ENCODE measurements at places on chromosomes 7 and 10.

DNA sequence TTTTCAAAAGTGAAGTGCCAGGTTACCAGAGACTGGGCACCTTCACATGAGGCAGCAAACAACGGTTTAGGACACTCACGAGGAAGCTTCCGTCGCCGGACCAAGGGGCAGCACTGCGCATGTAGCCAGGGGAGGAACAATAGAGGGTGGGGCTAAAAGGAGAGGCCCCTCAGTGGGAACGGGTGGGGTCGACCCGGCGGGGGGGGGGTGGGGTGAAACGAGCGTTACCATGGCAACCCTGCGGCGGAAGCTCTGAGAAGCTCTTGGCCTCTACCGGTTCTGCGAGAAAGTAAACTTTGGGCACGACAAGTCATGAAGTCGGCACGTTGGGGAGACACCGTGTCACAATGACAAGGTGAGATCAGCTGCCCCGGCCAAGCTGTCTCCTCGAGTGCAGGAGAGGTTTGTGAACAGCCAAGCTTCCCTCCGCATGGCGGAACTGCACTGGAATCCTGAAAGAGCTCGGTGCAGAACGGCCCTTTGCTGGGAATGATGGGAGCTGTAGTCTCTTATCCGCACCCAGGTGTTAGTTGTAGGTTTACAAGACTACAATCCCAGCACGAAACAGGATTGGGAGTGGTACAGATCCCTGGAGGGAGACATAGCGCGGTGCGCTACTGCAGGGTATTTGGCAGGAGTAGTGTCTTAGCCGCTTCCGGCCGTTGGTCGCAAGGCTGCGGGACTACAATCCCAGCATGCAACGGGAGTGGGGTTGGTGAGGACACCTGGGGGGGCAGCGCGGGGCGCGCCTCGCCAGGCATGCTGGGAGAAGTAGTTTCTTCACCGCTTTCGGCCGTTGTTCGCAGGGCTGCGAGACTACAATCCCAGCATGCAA is 72.8 kb upstream of the ZNF722 start:
- DNase-seq = no peak

GRCh38 chr7:157502701-157503111 is 165.9 kb downstream of the DNAJB6 start:
- no peak for DNase-seq

GRCh38 chr10:21518641-21519396 is 6.7 kb downstream of the SKIDA1 start:
- DNase-seq = no peak

DNA sequence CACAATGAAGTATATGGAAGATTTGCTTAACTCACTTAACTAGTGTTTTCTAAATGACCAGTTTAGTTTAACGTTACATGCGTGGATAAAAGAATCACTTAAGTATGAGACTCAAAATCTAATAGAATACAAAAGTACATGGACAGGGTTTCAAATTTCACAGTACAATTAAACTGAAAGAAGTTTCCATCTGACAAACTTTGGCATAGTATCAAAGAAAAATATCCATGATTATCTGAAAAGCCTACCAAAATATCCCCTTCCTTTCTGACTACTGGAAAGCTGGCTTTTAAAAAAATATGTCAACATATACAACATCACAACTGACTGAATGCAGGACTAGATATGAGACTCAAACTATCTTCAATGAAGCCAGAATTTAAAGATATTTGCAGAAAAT is 164.8 kb downstream of the ZNF438 start:
- DNase-seq = no peak

DNA sequence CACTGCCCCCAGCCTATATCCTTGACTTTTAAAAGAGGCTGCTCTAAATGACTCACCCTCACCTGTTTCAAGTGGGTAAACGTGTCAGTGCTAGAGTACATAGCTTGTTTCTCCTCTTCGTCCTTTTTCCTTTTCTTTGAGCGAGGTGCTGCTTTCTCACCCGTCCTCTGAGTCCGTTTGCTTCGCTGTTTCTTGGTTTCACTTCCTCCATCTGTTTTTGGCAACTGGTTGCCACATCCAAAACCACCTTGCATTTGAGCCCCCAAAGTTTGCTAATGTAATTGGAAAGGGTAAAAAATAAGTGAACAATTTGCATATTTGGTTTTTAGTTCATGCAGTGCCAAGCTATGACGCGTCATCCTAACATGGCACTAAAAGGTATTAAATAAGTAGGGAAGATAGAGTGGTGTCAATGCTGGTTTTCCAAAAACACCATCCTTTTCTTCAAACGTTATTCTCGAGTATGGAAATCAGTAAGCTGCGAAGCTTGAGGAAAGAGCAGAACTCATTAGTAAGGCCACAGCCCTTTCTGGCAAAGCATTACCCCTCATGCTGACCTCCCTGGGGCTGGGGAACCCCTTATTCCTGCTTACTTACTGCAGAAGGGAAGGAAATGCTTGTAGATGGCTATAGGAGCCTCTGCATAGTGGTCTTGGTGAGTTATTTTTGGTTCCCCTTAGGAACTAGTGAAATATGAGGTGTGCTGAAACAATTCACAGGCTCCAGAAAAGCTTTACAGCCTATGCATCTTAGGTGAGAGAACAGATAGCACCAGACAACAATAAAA is 133.5 kb downstream of the GALNT11 start:
- DNase-seq = no peak

DNA sequence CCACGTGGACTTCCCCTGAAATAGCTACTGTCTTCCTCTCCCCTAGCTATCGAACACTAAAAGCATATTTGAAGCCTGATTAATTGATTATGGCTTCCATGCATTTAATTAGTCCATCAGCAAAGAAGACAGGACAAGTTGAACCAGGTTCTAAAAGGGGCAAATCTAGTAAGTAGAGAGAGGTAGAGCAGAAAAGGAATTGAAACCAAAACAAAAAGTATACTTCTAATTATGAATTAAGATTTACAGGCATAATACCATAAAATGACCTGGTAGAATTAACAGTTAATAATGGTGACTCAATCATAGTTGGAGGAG is 393 bp upstream of the DNAJC1 start:
- DNase-seq = no peak

DNA sequence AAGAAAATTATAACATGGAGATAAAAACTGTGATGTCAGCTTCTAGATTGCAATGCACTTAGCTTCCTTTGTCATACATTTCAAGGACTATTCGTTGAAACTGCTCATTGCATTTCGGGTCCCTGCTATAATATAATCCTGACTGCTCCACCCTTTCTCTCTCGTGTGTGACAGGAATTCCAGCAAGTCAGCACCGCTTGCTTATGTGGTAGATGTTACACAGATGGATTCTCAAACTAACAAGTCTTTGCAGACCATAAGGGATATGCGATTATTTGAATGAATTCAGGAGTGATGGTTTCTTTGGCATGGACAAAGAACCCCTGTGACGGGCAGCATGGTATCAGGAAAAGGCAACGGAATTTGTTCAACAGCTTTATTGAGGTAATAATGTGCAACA is 184.0 kb downstream of the GRID1 start:
- no peak for DNase-seq

GRCh38 chr10:111137587-111137986 is 60.8 kb downstream of the ADRA2A start:
- DNase-seq = no peak
